ENCODE measurements at places on chromosomes 12 and 14. TPM values are rescaled to one million over a fixed set of nuclear protein-coding genes. Genes with fewer than 3 reads are reported as not detected.

The NKX2-8 gene
- not detected for total RNA-seq

The KLHDC1 gene
- 4.7 TPM for total RNA-seq

The ZNF410 gene
- 36.6 TPM for total RNA-seq

The TAS2R31 gene
- 3.2 TPM for total RNA-seq

The CAPZA3 gene
- not detected for total RNA-seq

GRCh38 chr14:33788161-33788560 is 162.7 kb downstream of the EGLN3 start:
- DNase-seq, result no peak

- DNase-seq, result no peak
Measured at GRCh38 chr12:62575036-62575435, 108.4 kb downstream of the MON2 start.

GRCh38 chr12:103386451-103386850 is 109.3 kb downstream of the C12orf42 start:
- DNase-seq, result no peak

GRCh38 chr14:52349731-52350130 is 35.6 kb downstream of the PTGER2 start:
- DNase-seq, result no peak

DNA sequence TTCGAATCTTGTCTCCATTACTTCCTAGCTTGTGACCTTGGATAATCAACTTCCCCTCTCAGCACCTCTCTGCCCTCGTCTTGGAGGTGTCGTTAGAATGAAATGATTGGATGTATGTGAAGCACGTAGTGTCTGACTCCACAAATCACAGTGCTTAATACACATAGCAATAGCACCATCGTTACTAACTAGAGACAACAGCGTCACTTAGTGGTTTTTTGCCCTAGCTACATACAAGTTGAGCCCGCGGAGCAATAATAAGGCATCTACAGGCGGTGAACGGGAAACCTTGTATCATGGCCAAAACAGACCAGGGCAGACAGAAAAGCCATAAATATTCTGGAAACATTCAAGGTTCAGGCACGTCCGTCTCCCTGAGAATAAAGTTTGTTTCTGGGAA is 154.9 kb downstream of the ASCL4 start:
- no peak for DNase-seq

DNA sequence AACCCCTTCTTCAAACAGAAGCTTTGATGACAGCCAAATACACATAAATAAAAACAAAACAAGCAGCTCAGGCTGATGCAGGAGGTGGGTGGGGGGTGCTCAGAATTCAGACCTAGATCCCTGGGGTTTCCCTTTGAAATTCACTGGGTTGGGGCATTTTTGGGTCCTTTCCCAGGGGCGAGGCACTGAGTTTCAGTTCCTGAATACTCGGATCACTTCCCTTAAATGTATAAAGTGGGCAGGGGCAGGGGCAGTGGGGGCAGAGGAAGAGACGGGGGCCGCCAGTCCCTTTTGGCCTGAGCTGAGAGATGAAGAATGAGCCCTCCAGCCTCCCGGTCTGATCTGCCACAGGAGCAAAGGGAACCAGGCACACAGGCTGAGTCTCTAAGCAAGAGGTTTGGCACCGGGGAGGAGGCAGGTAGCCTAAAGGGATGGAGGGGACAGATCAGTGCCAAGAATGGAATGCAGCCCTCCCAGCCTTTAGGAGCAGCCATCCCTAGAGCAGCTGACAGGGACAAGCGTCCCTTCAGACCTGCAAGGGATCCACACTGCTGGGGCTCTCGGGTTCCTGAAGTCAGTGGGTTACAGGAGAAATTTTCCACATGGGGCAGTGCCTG is 20.3 kb downstream of the KDM2B start:
- DNase-seq, result no peak

DNA sequence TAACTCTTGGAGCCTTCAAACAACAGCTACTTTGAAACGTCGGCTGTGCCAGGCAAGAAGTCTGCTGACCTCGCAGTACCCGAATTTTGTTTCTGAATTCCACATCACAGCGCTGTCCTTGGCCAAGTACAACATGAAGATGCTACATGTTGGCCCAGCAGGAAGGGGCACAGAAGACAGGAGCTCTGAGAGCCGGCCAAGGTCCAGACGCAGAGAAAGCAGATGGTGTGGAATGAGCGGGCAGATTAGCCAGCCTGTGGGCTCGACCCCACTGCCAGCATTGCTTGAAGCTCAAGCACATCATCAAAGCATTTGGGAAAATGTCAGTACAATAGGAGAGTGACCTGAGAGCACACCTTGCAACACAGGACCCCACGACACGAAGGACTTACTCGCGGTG is 64.5 kb downstream of the FZD10 start:
- DNase-seq, result no peak

DNA sequence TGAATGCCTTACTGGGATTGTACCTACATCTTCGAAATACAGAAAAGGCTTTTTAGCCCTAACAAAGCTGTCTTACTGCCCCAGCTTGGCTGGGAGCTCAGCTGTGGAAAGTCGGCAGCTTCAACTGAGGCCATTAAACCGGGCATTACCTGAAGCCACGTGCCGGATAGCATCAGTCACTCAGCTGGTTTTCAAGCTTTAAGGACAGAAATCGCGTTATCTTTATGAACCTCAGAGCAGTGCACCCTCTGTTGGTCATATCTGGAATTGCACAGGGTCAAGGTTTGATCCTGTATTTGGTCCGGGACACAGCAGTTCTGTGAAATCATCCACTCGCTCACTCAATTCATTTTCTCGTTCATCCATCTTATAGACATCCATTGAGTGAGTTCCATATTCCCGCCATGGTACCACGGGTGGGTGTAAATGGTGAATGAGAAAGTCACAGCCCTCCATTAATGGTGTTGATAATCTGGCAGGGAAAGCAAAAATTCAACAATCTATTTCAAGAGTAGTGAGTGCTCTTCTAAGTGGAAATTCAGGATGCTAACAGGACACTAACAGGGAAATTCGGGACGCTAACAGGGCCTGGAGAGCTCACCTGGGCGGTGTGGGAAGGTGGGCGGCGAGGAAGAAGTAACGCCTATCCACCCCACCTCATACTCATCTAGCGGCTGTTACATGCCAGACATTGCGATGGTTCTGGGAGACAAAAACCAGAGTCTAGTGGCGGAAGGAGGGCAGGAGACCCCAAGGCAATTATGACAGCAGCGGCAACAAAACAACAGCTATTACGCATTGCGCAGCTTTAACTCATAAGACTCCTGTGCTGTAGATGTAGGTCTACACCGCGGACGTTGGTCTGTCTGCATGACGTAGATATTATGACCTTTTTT is 60.6 kb upstream of the TCL1A start:
- DNase-seq, result no peak

- no peak for DNase-seq
Measured at GRCh38 chr14:102935756-102936155, 13.3 kb downstream of the AMN start.

- no peak for DNase-seq
Measured at GRCh38 chr12:117013726-117014125, 85.5 kb downstream of the TESC start.

- no peak for DNase-seq
Measured at GRCh38 chr14:22434901-22435550, 154.0 kb downstream of the DAD1 start.

GRCh38 chr12:99435095-99435791 is 212.3 kb upstream of the GARIN6 start:
- DNase-seq, result no peak

- no peak for DNase-seq
Measured at GRCh38 chr12:69835081-69835480, 10.1 kb downstream of the MYRFL start.

- DNase-seq, result no peak
Measured at GRCh38 chr14:95123891-95124579, 33.3 kb downstream of the DICER1 start.

DNA sequence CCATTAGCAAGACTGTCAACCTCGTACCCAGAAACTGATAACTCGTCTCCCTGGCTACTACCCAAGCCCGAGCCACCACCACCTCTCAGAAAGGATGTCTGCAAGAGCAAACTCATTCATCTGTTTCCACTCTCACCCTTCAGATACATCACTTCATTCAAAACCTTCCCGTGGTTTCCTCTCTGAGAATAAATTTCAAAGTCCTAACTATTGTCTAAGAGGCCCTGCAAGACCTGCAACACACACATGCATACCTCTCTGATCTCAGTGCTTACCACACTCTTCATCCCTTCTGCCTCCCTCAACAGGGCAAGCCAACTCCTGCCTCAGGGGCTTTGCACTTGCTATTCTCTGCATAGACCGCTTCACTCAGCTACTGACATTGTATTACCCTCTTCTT is 40.6 kb downstream of the PPP1R13B start:
- no peak for DNase-seq

- no peak for DNase-seq
Measured at GRCh38 chr12:44774815-44775411, 101.2 kb downstream of the NELL2 start.

DNA sequence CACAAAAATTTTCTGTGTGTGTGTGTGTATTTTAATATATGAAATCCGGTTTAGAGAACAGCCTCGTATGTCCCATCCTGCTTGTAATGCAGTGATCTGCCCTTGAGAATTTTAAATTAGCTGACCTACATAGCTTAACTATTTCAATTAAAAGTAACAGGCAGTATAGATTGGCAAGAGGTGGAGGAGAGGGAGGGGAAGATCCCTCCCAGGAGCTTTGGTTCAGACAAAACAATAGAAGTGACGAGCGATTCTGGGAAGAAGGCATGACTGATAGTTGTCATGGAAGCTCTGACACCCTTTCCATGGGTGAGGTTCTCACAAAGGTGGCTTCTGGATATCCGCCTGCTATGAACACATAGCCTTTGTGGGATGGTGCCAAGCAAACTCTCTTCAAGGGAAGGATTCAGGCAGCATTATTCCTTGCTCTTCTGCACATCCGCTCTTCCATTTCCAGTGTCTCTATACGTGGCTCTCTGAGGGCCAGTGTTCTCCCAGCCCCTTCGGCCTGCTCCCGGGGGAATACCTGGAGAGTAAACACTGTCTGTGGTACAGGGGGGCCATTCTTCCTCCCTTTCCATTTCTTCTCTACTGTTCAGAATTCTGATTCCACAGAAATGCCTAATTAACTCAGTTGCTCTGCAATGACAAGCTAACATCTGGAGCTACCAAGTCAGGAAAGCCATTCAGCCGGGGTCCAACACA is 182.0 kb downstream of the CACNA1C start:
- DNase-seq, result no peak

- DNase-seq, result no peak
Measured at GRCh38 chr12:120356567-120357030, 12.4 kb downstream of the MSI1 start.

DNA sequence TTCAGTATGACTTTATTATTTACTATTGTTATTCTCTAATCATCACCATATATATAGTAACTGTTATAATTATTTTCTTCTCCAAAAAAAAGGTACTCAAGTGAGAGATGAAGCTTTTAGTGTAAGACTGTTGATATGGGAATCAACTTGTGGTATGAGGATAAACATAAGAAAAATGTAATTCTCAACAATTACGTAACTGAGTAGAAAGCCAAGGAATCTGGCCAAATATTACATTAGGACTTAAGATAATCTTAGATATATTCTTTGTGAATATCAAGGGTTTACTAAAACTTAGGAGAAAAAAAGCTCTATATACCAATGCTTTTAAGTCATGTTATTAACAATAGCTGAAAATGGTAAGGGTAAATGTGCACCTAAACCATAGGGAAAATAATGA is 13.3 kb downstream of the SENP1 start:
- DNase-seq, result no peak

DNA sequence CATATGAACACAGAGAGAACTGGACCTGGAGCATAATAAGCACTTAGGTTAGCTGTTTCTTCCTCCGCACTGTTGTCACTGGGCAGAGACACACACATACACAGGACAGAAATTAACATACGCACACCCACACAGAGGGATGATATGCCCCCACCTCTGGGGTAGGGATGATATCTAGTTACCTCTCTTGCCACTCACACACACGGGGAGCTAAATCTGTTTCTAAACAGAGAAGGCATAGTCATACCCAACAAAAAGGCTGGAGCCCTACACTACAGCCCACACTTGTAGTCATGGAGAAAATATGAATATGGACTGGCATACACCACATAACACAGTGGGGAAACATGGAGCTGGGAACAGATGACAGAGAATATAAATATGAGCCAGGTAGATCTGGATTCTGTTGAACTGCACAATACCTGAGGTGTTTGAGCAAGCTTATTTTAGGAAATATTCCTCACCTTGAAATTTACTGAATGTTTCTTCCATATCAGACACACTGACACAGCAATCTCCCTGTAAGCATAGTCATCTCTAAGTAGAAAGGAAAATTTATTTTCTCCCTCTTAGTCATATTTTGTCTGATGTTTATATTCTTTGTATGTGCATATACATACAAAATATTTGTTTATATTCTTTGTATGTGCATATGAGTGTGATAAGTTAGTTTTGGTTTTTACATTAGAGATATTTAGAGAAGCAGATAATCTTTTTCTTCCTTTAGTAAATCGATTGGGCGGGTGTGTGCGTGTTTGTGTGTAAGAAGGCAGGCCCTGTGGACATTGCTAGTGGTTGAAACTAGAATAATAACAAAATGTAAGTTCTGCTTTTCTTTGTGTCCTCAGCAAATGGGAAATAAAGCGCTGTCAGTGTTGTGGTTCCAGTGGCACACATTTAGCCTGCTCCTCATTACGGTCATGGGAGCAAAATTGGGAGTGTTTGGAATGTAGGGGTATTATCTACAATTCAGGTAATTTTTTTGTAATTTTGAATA is 20.9 kb upstream of the SCFD1 start:
- DNase-seq, result no peak

Data from vagina (tissue), 2 donors.